ENCODE measurements at places on chromosomes 2 and 18. TPM values are rescaled to one million over a fixed set of nuclear protein-coding genes. Genes with fewer than 3 reads are reported as not detected.

TNFAIP6 gene
- total RNA-seq, result 2.4 TPM

NT5C1B gene
- not detected for total RNA-seq

FHOD3 gene
- 29.8 TPM for total RNA-seq

SMYD5 gene
- 17.1 TPM for total RNA-seq

NDUFS1 gene
- 72.7 TPM for total RNA-seq

- DNase-seq, result no peak
Measured at GRCh38 chr2:236943841-236944513, 141.7 kb upstream of the COPS8 start.

DNA sequence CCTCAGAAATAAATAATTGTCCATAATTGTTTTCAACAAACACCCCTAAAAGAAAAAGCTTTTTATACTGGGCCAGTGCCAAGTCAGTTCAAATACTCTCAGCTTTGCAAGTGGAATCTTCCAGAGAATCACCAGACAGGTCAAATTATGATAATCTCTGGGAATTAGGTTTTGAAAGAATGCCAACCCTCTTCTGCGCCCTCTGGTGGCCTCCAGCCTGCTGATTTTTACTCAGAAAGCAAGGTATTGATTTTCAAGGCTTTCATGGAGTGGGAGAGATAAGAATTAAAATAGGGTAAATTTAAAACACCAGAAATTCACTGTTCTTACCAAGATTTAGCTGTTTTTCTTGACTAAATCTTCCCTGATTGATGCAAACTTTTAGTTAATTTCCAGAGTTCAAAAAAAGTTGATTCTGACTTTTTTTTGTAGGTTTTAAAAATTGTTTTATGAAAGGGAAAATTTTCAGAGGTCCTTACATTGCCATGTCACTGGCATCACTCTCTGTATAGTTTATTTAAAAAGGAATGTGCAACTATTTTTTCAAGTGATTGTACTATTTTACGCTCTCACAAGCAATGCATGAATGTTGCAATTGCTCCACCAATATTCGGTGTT, 282.9 kb upstream of the TNP1 start:
- DNase-seq, result no peak

UGT1A4 gene
- not detected for total RNA-seq

MLPH gene
- total RNA-seq, result 6.4 TPM

- peak; percentile 79 for DNase-seq
Measured at GRCh38 chr2:25981596-25982272, 563 bp downstream of the KIF3C start.

DNA sequence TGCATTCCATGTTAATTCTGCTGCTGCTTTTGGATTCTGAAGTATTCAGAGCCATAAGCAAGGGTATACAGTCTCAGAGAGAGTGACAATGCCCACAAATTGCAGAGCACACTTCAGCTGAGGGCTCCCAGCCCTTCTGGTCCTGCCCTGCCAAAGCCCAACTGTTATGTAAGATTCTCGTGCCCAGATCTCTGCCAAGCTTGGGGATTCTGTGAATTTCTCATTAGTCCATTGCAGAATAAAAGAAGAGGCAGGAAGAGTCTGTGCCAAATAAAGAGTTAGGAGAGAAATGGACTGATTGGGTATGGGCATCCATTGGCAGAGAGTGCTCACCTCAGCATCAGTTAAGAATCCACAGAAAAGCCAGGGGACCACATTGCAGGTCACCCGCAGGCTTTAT, 112.0 kb upstream of the PNPT1 start:
- DNase-seq, result no peak

GALNT14 gene
- 1.1 TPM for total RNA-seq

CYP26B1 gene
- total RNA-seq, result 5.1 TPM

DNA sequence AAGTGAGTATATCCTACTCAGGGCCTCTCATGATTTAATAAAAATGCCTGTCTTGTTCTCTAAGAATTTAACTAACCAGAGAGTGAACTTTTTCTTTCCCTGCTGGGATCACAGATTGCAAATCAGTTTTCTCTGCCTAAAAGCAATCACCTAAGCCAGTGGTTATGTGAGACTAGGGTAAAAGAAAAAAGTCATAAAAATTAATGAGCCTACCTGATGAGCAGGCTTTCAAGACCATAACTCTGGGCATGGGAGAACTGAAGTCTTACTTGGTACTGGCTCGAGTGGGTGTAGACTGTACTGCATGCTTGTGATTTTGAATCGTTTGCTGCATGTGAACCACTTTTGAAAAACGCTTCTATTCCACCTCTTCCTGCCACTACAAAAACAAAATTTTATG, 1677.0 kb upstream of the LRRTM1 start:
- DNase-seq, result no peak

RBM43 gene
- 8.5 TPM for total RNA-seq

GRCh38 chr2:63861220-63861822, 19.6 kb downstream of the UGP2 start:
- no peak for DNase-seq

PROKR1 gene
- total RNA-seq, result 0.05 TPM

DNA sequence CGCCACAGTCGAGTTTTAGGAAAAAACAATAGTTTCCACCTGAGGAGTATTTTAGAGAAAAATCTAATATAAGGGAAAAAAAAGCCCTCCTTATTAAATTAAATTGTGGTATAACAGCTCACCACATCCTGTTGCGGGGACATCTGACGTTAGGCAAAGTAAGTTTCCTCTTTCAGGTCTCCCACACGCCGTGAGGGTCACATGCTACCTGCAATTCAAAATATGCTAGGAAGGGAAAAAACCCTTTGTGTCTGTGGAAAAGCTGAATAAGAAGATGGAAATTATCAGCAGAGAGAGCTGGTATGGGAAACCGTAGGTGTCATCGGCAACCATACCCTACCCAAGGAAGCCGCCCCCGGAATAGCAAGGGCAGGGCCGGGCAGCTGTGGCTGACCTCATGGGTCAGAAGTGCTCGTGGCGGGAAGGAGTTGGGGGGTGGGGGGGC, 128.0 kb downstream of the NFATC1 start:
- DNase-seq, result peak; percentile 72

DNA sequence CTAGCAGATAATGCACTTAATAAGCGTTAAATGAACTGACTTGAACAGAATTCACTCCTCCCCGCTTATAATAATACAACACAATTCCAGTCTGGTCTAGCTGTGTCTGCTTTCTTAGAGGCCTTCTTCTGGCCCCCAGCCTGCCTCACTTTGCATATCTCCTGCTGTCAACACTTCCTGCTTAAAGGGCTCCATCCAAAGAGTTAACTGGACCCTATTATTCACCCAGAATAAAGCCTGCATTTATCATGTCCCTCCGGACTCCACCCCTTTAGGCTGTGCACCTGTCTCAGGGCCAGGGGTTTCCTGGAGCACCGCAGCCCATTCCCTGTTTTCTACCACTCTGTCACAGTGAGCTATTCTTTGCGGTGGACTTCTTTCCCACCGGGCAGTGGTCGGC, 292.8 kb upstream of the FBXO11 start:
- no peak for DNase-seq

ASAP2 gene
- total RNA-seq, result 31.3 TPM

DNA sequence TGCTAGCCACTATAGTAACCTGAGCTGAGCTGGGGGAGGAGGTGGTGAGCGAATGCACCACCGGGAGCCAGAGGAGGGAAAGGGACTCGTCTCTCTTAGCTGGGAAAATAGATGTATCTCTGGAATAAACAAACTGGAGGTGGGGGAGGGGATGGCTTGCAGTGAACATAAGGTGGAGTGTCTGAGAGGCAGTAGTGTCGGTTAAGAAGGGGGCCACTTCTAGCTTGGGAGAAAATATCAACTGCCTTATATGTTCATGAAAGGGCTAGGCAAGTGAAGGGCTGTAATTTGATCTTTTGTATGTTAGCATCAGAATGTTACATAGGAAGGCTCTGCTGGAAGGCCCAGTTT, 2.2 kb downstream of the SETBP1 start:
- no peak for DNase-seq

- DNase-seq, result peak; percentile 40
Measured at GRCh38 chr2:242030858-242031257, 161.3 kb downstream of the RTP5 start.

REEP1 gene
- total RNA-seq, result 55.2 TPM

DNA sequence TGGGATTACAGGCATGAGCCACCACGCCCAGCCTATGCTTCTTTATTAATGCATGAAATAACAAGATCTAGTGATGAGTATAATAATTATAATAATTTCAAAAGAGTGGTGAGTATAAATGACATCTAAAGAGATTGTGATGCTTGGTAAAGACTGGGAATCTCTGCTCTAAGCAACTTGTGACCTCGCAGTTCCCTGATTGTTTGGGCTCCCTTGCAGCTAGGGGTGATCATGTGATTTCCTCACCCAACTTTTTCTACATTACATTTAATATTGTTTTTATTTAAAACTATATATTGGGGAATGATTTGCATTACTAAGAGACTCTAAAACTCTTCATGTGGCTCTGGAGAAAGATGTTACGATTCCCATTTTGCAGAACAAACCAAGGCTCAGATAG, 4.1 kb upstream of the PPM1B start:
- no peak for DNase-seq

DNA sequence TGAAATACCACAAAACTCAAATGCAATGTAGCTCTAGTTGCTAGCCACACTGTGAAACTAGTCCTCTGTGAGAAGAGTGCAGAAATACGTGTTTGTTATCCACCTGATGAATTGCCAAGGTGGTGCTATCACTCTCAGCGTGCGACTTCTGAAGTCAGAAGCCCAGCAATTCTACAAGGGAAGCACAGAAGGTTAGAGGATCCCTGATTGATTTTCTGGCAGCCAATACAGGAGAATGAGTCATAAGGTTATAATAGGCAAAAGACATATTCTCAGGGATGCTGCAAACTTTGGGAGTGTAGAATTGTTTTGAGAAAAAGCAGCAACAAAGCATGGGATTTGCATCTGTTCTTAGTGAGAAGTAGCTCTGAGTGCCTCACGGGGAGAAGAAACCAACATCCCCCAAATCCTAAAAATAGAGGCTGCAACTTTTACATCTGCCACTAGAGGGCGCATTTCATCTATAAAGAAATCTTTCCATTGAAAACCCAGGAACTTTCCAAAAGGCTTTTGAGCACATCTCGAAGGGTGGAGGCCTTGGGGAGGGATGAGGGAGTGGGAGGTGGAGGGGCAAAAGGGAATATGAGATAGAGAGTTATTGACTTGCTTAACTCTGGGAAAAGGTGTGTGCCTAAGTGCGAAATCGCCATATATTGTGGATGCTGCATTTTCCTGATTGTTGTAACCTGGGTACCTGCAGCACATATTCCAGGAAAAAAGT, 78.0 kb downstream of the TMEM182 start:
- DNase-seq, result no peak

SF3B6 gene
- total RNA-seq, result 59.3 TPM

- peak; percentile 57 for DNase-seq
Measured at GRCh38 chr2:98907966-98908905, 27.8 kb downstream of the CRACDL start.

GRCh38 chr2:25548601-25549000, 124.8 kb downstream of the DTNB start:
- DNase-seq, result no peak

AQP4 gene
- total RNA-seq, result not detected

Measured in posterior vena cava (tissue), 2 donors.